ENCODE measurements at places on chromosomes 7 and 10.

DNA sequence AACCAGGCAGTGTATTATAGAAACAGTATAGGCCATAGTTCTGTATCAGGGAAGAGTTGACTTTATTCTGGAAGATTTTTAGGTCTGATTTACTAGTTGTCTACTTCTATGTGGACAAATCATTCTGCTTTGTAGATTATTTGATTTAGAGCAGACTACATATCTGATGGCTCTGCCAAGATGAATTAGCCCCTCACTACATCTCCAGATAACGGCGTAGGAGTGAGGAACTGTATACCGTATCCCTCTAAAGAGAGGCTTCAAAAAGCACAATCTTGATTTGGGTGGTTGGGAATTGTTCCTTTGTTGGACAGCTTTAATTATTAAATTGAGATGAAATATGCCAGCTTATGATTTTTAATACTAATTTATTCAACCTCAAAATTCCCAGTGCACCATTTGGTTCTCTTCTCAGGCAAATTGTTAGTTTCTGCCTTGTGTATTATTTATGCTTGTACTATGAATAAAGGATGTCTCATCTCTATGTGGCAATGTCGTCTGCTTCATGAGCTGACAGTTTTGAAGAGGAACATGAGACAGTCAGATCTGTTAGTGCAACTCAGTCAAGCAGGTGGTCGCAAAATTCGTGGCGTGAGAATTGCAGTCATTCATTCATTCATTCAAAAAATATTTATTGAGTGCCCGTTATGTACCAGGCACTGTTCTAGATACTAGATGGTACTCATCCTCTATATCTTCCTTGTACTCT is 422.8 kb downstream of the EXOC4 start:
- DNase-seq = no peak

DNA sequence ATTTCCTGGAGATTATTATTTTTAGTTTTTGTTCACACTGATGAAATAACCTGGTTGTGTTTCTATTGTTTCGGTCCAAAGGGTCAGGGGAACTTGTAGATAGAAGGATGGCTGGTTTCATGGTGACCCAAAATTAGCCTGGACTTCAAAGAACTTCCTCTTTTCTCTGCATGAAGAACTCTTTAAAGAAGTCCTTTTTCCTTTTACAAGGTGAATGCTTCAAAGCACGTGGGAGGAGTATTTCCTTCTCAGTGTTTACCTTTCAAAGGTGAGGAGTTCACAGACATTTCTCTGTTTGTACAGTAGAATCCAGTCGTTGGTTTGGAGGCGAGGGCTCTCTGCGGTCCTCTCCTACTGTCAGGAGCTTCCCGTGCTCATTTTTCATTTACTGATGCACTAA is 561.7 kb downstream of the GATA3 start:
- no peak for DNase-seq

DNA sequence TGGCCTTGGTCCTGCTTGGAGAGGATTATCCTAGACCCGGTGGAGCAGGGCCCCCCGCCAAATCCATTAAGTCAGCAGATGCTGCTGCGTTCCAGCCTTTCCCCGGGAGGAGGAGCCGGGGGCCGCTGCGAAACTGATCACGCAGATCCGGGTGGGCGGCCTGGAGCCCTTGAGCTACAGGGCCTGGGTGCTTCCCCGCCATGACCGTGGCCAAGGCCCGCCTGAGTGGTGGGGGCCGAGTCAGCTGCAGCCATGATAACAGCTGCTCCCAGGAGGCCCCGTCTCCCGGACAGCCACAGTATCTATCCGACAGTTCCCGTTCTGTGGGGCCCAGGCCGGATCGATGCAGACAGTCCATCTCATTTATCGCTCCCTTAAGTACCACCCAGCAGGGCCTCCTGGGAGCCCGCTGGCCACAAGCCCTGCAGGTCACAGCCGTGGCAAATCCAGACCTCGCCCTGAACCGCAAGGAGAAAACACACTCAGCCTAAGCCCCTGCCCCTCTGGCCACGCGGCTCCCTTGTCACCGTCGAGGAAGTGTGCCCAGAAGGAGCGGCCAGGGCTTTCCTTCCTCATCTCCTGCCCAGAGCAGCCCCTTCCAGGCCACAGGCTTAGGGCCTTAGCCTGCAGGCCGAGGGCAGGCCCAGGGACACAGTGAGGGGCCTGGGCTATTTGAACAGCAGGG is 34.4 kb upstream of the SLC29A4 start:
- no peak for DNase-seq

DNA sequence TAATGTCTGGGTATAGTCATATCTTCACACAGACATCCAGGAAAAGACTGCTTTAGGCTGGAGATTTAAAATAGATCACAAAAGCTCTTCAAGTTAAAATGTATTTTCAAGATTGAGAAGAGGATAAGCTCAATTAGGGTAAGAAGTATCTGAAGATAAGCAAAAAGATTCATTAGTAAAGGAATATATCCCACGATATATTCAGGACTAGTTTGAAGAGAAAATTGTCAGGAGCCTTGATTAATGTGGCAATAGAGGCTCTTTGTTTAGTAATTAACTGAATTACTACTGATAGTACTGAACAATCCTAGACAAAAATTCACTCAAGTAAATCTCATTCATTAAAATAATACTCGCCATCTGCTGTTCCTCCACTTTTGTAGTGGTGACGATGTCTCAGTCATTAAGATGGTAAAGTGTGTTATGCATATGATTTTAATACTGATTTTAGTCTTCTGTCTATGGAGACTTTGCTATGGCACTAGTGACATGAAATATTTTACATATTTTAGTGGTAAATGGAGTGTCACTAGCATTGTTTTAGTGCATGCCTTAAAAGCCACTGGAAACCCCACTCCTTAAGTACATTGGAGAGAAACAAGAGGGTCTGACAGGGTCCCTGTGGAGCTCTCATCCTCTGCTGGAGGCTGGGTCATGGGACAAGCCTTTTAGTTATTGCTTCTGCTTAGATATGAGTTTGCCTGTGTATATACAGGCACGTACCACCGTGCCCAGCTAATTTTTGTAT is 32.8 kb downstream of the INPP5F start:
- no peak for DNase-seq

- DNase-seq = no peak
These were observed 9.1 kb downstream of the TSPAN14 start for GRCh38 chr10:80462981-80463741.

DNA sequence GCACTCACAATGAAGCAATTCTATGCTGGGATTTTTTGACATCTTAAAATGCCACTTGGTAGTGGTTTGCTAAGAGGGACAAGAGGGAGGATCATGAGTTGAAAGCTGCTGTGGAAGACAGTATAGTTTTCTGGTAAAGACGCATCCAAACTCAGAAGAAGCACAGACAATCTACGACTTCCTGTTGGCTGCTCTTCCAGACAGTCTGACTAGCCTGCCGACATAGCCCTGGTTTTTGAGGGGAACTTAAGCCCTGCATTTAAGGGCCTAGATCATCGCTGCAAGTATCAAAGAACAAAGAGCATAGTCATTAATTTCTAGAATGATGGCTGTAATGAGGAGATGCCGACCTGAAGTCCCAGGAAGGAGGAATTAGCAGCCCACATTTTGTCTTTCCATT is 99.9 kb upstream of the IKZF1 start:
- DNase-seq = no peak

GRCh38 chr10:84185526-84186175 is 8.7 kb upstream of the CDHR1 start:
- DNase-seq = no peak

- peak; percentile 39 for DNase-seq
These were observed 113.2 kb upstream of the RHEB start for GRCh38 chr7:151632750-151633515.

DNA sequence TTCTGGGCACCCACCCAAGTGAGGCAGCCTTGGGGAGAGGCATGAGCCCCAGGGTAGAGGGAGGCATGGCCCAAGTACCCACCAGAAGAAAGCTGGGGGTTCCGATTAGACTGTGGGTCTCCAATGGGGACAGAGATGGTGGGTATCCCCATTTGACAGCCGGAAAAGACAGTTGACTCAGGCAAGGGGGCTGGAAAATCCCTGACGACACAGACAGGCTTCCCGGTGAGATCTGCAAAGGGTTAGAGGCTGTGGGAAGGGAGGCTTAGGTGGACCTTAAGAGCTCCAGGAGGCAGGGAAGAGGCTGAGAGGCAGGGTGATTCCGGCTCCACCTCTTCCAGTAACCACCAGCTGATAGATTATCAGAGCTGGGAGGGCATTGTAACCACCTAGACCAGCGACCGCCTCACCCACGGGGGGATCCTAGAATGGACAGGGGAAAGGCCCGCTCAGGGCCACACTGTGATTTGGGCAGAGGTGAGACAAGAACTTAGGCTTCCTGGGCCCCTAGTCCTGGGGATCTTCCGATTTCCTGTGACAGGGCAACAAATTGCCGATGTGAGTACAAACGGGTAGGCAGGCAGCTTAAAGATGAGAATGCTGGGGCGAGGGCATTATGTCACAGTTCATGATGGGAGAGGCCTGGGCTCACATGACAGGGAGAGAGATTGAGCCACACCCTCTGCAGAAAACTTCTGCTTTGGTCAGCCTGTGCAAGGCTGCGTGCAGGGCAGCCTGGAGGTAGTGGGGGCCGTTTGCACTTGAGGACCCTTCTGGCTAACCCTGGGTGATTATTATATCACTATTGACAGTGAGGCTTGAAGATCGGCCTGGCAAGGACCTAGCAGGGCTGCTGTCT is 5.4 kb downstream of the TBATA start:
- DNase-seq = no peak

GRCh38 chr10:66842371-66842770 is 83.5 kb upstream of the LRRTM3 start:
- DNase-seq = no peak

DNA sequence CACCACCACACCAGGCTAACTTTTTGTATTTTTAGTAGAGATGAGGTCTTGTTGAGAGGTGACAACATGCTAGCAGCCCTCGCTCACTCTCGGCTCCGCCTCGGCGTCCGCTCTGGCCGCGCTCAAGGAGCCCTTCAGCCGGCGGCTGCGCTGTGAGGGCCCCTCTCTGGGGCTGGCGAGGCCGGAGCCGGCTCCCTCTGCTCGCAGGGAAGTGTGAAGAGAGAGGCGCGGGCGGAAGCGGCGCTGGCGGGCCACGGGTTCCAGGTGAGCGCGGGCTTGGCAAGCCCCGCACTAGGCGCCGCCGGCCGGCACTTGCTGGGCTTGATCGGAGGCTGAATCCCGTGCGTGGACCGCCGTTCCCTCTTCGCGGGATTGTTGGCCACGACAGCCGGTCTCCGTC is 83.0 kb downstream of the EEPD1 start:
- no peak for DNase-seq

GRCh38 chr10:12484941-12485805 is 135.8 kb downstream of the CAMK1D start:
- DNase-seq = no peak

DNA sequence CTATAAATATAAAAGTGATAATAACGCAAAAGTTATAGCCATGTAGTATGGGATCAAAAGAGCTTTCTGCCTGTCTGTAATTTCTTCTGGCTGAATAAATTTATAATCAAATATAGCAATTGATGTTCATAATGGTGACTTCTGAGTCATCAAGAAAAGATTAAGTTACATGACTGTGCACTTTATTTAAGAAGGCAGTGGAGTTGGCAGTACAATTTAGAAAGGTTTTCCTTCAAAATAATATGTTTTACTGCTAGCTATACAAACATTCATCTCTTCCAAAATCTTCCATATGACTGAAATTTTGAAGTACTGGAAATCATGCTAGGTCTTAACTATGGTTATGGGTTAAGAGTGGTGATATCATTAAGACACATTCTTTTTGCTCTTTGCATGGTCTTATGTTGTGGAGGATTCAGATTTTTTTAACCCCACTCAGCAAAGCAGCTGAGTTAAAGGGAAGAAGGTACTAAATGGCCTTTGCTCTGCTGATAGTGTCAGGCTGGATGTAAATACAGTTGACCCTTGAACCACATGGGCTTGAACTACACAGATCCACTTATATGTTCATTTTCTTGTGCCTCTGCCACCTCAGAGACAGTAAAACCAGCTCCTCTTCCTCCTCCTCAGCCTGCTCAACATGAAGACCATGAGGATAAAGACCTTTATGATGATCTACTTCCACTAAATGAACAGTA is 323.6 kb downstream of the BBS9 start:
- no peak for DNase-seq

- DNase-seq = no peak
These were observed 57.0 kb upstream of the CC2D2B start for GRCh38 chr10:95850791-95851190.

DNA sequence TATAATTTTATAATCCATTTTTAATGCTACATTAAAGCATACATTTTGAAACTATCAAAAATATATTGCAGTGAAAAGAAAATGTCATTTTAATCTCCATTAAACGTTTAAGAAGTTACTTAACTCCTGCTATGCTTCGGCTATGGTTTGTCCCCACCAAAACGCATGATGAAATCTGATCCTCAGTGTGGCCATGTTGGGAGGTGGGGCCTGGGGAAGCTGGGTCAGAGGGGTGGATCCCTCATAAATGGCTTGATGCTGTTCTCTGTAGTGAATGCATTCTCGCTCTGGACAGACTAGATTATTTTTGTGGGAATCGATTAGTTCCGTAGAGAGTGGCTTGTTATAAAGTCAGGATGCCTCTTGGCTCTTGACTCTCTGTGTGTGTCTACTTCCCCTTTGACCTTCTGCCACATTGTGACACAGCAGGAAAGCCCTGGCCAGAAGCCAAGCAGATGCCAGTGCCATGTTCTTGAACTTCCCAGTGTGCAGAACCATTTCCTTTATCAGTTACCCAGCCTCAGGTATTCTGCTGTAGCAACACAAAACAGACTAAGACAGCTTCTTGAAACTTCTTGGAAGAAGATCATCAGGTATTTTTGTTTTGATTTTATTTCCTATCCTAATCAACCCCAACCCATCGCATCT is 77.8 kb downstream of the TCERG1L start:
- DNase-seq = no peak

- no peak for DNase-seq
These were observed 41.8 kb downstream of the SPDYE5 start for GRCh38 chr7:75533926-75534325.

DNA sequence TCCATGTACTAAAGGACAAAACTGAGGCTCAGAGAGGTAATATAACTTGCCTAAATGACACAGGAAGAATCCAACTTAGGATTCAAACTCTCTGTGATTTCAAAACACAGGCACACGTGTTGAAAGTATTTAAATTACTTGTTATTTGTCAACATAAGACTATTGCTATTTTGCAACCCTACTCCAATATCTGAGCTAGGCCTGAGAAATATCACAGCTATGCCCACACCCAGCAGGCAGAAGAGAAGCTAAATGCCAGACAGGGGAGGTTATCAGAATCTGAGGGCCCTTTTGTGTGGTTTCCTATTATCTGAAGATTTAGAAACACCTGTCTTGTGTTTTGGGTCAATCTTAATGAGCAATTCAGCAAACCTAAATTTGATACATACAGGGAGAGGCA is 204.3 kb downstream of the ANK3 start:
- DNase-seq = no peak

- no peak for DNase-seq
These were observed 262.2 kb upstream of the TCERG1L start for GRCh38 chr10:131573707-131574106.

Measured in stimulated activated CD4-positive, alpha-beta T cell treated with anti-CD3 and anti-CD28 coated beads, Interleukin-12 subunit alpha, Interleukin-12 subunit beta, amount 100 ng/mL, for 24 hours (primary cell).